ENCODE measurements at places on chromosomes 6 and 20. TPM values are rescaled to one million over a fixed set of nuclear protein-coding genes. Genes with fewer than 3 reads are reported as not detected.

NR2E1 gene
- total RNA-seq, result not detected

- no peak for DNase-seq
Observed at GRCh38 chr20:5141615-5142014, 14.8 kb downstream of the CDS2 start.

DNA sequence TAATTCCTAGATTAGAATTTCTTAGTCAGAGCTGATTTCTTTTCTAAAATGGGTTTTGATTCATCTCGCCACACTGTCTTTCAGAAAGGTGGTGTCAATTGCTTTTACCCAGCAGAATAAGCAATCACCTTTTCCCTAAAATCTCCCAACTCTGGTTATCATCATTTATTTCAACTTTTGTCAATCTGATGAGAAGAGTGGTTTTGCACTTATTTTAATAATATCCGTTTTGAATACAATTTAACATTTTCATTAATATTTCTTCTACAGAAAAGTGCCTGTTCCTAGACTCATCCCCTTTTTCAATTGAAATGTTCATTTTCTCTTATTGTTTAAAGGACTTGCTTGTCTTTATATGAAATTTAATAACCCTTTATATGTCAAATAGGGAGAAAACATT is 8.2 kb upstream of the NCR2 start:
- DNase-seq, result no peak

- DNase-seq, result no peak
Observed at GRCh38 chr20:37251825-37252477, 9.7 kb downstream of the GHRH start.

DNA sequence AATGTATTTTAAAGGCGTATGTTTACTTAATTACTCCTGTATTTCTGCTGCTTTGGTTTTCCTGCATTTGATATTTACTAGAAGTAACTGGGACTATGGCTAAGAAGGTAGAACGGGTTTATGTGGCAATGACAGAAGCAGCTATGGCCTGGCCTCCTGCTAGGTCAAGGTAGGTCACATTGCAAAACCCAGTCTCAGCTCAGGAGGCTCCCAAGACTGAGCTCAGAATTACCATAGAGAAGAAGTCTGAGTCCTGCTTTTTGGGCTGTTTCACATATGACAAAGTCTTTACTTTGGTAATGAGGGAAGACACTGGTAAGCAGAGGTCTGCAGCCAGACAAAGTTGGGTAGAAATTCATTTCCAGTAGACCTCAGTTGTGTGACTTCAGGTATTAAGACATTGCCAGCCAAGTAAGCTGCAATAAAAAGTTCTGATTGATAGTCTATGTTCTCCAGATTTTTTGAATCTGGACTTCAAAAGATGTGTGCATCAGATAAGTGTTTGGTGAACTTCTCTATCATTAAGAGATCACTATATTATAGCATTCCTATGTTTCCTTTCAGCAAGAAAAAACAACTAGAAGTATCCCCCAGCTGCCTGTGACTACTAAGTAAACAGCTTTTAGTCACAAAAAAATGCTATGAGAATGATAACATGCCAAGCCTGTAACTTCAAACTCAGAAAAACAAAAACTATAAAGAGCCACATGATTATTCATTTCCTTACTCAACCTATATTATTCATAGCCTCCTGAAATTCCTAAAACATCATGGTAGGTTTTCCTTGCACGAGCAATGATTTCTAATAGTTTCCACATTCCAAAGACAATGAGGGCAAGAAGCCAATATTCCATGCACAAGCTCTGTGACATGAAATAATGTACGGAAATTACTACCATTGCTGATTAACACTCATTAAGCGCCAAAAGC is 312.3 kb downstream of the HAO1 start:
- DNase-seq, result no peak

GRCh38 chr6:81575442-81575841 is 177.0 kb downstream of the TENT5A start:
- no peak for DNase-seq

KLC4 gene
- total RNA-seq, result 45.8 TPM

FRK gene
- total RNA-seq, result 2.9 TPM

- DNase-seq, result peak; percentile 63
Observed at GRCh38 chr6:26003102-26003694, 40.6 kb downstream of the TRIM38 start.

- DNase-seq, result no peak
Observed at GRCh38 chr6:127581576-127581975, 4.6 kb downstream of the C6orf58 start.

CCDC170 gene
- 8.9 TPM for total RNA-seq

- DNase-seq, result peak; percentile 1
Observed at GRCh38 chr6:91664327-91664959, 1077.6 kb upstream of the MAP3K7 start.

DNA sequence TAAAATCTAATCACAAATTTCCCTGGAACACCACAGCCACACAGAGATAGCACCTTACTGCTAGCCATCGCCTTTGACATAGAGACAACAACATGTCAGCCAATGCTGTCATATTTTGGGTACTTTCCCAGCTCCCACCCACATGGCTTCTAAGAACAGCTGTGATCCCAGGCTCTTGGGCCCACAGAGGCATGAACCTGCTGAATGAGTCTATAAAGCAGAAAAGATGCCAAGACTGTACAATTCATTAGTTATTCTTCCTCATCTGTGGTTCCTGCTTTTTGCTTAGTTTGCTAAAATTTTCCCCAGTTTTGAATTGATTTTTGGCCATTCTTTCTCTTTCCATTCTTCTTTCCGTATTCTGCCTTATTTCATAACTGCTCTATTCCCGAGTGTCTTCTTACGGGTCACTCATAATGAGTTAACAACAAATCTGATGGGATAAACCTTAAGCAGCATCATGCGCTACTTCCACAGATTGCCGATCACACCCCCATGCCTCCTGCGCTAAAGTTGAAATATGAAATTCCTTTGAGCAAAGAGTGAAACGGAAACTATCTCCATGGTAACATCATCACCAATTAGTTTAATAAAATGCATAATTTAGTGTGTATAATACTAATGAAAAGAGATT is 327.3 kb upstream of the HSF2 start:
- no peak for DNase-seq

GNAS-AS1 gene
- total RNA-seq, result not detected

- no peak for DNase-seq
Observed at GRCh38 chr6:5053038-5053437, 32.1 kb upstream of the PPP1R3G start.

DNA sequence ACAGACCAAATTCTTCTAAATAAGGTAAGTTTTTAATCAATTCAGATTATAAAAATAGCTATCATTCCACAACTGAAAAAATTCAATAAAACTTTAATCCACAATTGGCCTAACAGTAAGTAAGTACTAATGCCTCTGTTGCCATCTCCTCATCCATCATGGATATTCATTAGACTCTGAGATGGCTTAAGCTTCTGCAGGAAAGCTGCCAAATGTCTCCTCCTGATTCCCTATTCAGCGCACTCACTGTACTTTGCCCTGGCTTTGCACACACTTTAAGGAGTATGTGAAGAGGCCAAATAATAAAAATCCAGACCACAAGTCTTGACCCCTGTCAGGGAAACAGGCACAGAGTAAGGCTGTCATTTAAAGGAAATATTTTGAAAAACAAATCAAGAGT is 23.6 kb downstream of the PGM3 start:
- no peak for DNase-seq

SIRPA gene
- 17.6 TPM for total RNA-seq

- DNase-seq, result no peak
Observed at GRCh38 chr20:717271-717670, 41.7 kb upstream of the SCRT2 start.

CLIC5 gene
- total RNA-seq, result not detected

GRCh38 chr6:31042806-31043205 is 32.5 kb downstream of the MUC22 start:
- peak; percentile 56 for DNase-seq

DNA sequence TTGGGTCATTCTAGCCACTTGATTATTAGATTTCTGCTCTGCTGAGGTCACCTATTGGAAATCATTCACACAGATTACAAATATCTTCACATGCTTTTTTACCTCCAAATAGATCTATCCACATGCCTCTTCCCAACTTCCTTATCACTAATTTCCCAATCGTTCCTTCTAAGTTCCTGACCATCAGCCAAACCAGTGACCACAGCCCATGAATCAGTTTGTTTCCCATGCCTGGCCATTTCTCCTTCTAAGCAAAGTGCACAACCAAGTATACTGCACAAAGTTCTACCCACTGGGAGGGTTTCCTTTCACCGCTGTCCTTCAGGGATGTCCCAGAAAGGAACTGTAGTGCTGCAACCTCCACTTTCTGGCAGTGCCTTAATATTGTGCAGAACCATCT is 140.5 kb upstream of the SYNDIG1 start:
- DNase-seq, result no peak

DNA sequence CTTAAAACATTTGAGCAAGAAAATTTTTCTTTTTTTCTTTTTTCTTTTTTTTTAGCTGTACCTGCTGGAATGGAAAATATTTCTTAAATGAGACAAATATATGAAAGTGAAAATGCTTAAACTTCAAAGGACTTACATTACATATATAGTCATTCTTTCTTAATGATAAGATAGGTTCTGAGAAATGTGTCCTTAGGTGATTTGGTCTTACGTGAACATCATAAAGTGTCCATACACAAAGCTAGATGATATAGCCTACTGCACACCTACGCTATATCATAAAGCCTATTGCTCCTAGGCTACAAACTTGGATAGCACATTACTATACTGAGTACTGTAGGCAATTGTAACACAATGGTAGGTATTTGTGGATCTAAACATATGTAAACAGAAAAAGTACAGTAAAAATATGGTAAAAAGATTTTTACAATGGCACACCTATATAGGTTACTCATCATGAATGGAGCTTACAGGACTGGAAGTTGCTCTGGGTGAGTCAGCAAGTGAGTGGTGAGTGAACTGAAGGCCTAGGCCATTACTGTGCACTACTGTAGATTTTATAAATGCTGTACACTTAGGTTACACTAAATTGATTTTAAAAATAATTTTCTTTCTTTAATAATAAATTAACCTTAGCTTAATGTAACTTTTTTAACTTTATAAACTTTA is 54.6 kb downstream of the RPP21 start:
- DNase-seq, result no peak

CCM2L gene
- 0.15 TPM for total RNA-seq

All from HepG2 (cell line).